ENCODE measurements at places on chromosomes 3 and 15. TPM values are rescaled to one million over a fixed set of nuclear protein-coding genes. Genes with fewer than 3 reads are reported as not detected.

LDHAL6B gene
- not detected for total RNA-seq

MUC20 gene
- total RNA-seq, result 6.0 TPM

GRM2 gene
- total RNA-seq, result 6.9 TPM

ABI3BP gene
- not detected for total RNA-seq

TRH gene
- not detected for total RNA-seq

SPINK8 gene
- total RNA-seq, result not detected

CNTN3 gene
- total RNA-seq, result not detected

EDEM1 gene
- total RNA-seq, result 113 TPM

SNURF gene
- total RNA-seq, result 25.0 TPM

MELTF gene
- 2.3 TPM for total RNA-seq

GPR15 gene
- total RNA-seq, result 20.9 TPM

- H3K27me3 ChIP-seq, result no peaks in the 10 kb centered on the region
- no peaks in the 10 kb centered on the region for H3K36me3 ChIP-seq
- no peak overlapping the region for H3K4me3 ChIP-seq
- no peak for DNase-seq
- no peaks in the 10 kb centered on the region for H3K4me1 ChIP-seq
Measured at GRCh38 chr3:170426240-170426797, 7.7 kb downstream of the CLDN11 start.

DNA sequence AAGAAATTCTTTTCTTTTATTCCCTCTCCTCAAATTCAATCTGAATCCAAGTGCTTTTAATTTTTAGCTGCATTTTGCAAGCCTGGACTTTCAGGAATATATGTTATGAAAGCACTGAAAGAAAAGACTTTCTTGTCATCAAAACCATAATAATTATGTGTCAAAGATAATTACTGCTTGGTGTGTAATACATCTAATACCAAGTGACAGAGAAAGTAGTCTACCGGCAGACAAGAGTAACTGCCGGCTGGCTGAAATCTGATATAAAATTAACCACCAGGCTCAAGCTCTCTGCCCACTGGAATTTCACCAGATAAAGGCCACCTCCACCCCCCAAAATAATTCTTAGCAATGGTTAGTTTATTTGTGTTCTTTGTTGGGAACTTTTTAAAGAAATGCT, 220.9 kb upstream of the CDIN1 start:
- H3K36me3 ChIP-seq, result no peaks in the 10 kb centered on the region
- H3K27ac ChIP-seq, result no peak overlapping the region
- no peaks in the 10 kb centered on the region for H3K4me1 ChIP-seq
- H3K27me3 ChIP-seq, result no peaks in the 10 kb centered on the region
- H3K4me3 ChIP-seq, result no peak overlapping the region
- DNase-seq, result no peak

- no peaks in the 10 kb centered on the region for H3K36me3 ChIP-seq
- no peak overlapping the region for H3K4me3 ChIP-seq
- H3K4me1 ChIP-seq, result no peaks in the 10 kb centered on the region
- DNase-seq, result no peak
- peaks cover 25% of the 10 kb centered on the region for H3K27me3 ChIP-seq
Measured at GRCh38 chr15:68371160-68371559, 60.8 kb downstream of the ITGA11 start.

GRCh38 chr3:190532731-190533203, 18.9 kb downstream of the IL1RAP start:
- H3K36me3 ChIP-seq, result no peaks in the 10 kb centered on the region
- no peaks in the 10 kb centered on the region for H3K4me1 ChIP-seq
- DNase-seq, result no peak

- H3K27ac ChIP-seq, result peak overlapping the region; percentile 87
- H3K4me1 ChIP-seq, result peaks cover 18% of the 10 kb centered on the region
- H3K4me3 ChIP-seq, result peak overlapping the region; percentile 97
- H3K27me3 ChIP-seq, result no peaks in the 10 kb centered on the region
Measured at GRCh38 chr3:57557085-57557537, 1.0 kb downstream of the PDE12 start.

- peak; percentile 85 for DNase-seq
- peaks cover 13% of the 10 kb centered on the region for H3K4me1 ChIP-seq
- H3K27me3 ChIP-seq, result no peaks in the 10 kb centered on the region
- peak within 1 kb of the TSS; percentile 94 for H3K4me3 ChIP-seq
- no peaks in the 10 kb centered on the region for H3K36me3 ChIP-seq
Measured at GRCh38 chr15:49046220-49047102, at the start of gene SECISBP2L. Gene SECISBP2L, minus strand, starts transcription at chr15:49046446. Its CDS starts 147 bp downstream, at chr15:49046299.

DNA sequence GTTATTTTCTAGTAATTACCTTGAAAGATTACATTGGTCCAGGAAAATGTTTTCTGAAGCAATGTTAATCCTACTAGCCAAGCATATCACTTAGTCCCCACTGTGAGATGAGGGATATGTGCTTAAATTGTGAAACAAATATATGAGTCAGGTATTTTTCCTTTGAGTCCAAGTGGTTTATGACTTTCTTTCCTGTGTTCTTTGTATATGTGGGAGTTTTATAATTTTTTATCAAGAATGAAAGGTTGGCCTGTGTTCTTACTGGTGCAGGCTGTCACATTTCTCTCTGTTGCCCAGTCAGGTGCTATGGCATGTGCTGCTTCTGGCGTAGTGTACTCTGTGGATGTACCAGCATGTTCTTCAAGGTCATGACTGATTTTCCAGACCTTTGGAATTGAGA, 147.4 kb downstream of the CMSS1 start:
- no peaks in the 10 kb centered on the region for H3K36me3 ChIP-seq
- DNase-seq, result no peak
- H3K27me3 ChIP-seq, result no peaks in the 10 kb centered on the region
- no peaks in the 10 kb centered on the region for H3K4me1 ChIP-seq
- no peak overlapping the region for H3K4me3 ChIP-seq
- no peak overlapping the region for H3K27ac ChIP-seq

- H3K4me3 ChIP-seq, result no peak overlapping the region
- no peak overlapping the region for H3K27ac ChIP-seq
- H3K4me1 ChIP-seq, result no peaks in the 10 kb centered on the region
- no peaks in the 10 kb centered on the region for H3K27me3 ChIP-seq
- DNase-seq, result no peak
- H3K36me3 ChIP-seq, result peaks cover 39% of the 10 kb centered on the region
Measured at GRCh38 chr15:50925281-50925680, 16.8 kb downstream of the AP4E1 start.

DNA sequence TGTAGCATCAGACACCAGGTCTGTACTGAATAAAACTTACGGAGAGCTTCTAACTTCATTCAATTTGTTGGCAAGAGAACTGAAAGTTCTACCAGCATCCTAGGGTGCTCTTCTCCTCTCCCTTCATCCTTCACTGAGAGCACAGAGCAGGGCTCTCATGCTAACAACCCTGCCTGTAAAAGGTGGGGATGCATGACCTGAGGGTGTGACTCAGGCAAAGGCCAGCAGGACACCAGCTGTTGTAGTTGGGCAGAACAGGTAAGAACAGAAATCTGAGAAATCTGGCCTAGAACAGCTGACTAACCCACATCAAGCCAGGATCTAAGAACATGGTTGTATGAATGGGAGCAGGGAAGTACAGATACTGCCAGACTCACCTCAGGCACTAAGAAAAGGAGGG, 64.2 kb downstream of the MYLK start:
- H3K27me3 ChIP-seq, result peaks cover 11% of the 10 kb centered on the region
- no peak overlapping the region for H3K27ac ChIP-seq
- H3K36me3 ChIP-seq, result no peaks in the 10 kb centered on the region
- no peak for DNase-seq

- H3K27ac ChIP-seq, result no peak overlapping the region
- no peaks in the 10 kb centered on the region for H3K36me3 ChIP-seq
- H3K4me3 ChIP-seq, result no peak overlapping the region
Measured at GRCh38 chr3:40701016-40701588, 176.3 kb downstream of the ZNF621 start.

- H3K27me3 ChIP-seq, result no peaks in the 10 kb centered on the region
- H3K36me3 ChIP-seq, result no peaks in the 10 kb centered on the region
- H3K4me3 ChIP-seq, result no peak overlapping the region
- H3K4me1 ChIP-seq, result no peaks in the 10 kb centered on the region
- no peak for DNase-seq
Measured at GRCh38 chr3:8282541-8283165, 219.0 kb upstream of the LMCD1 start.

GRCh38 chr3:7977245-7978086, 524.2 kb upstream of the LMCD1 start:
- no peak for DNase-seq
- H3K36me3 ChIP-seq, result no peaks in the 10 kb centered on the region
- no peaks in the 10 kb centered on the region for H3K4me1 ChIP-seq
- H3K4me3 ChIP-seq, result no peak overlapping the region
- no peak overlapping the region for H3K27ac ChIP-seq

DNA sequence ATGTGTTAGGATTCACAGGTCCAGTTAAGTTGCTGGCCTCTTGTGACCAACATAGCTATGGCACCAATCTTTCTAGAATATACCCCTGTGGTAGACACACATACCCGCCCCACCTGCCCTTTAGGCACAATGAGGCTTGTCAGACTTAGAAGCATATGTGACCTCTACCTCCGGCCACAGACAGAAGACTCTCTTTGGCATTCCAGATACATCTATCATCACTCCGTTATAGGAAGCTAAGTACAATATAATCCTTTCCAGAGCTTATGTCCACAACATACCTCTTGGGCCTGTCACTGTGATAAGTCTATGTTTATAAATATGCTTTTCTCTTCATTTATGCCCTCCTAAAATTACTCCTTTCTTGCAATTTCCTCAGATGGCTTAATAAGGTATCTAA, 39.8 kb downstream of the CD47 start:
- no peak overlapping the region for H3K4me3 ChIP-seq
- DNase-seq, result no peak
- peaks cover 3% of the 10 kb centered on the region for H3K36me3 ChIP-seq
- peaks cover 7% of the 10 kb centered on the region for H3K4me1 ChIP-seq
- no peaks in the 10 kb centered on the region for H3K27me3 ChIP-seq

GRCh38 chr3:107969525-107969924, 121.3 kb downstream of the CD47 start:
- no peak overlapping the region for H3K4me3 ChIP-seq
- H3K4me1 ChIP-seq, result no peaks in the 10 kb centered on the region
- no peak overlapping the region for H3K27ac ChIP-seq

- H3K4me1 ChIP-seq, result no peaks in the 10 kb centered on the region
- H3K27ac ChIP-seq, result no peak overlapping the region
- H3K36me3 ChIP-seq, result peaks cover 3% of the 10 kb centered on the region
- no peak overlapping the region for H3K4me3 ChIP-seq
- DNase-seq, result no peak
- no peaks in the 10 kb centered on the region for H3K27me3 ChIP-seq
Measured at GRCh38 chr3:119659606-119660291, 640 bp downstream of the POPDC2 start.

DNA sequence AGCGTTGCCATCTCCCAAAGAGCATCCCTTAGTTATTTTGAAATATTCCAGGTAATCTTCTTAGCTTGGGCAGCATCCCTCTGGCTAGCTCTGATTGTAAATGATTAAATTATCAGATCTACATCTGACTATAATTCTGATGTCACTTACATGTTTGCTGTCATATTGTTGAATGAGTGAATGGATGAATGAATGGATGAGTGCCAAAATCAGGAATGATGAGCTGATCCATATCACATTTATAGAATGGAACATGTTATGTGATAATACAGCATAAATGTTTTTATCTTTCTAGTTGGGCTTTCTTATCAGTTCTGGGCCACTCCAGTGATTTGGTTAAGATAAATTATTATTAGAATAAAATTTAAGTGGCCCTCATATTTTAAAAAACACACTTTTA, 14.0 kb downstream of the FAN1 start:
- H3K36me3 ChIP-seq, result peaks cover 30% of the 10 kb centered on the region
- no peak overlapping the region for H3K27ac ChIP-seq
- no peak for DNase-seq
- no peaks in the 10 kb centered on the region for H3K4me1 ChIP-seq

GRCh38 chr3:187913617-187914033, 168.4 kb upstream of the BCL6 start:
- H3K36me3 ChIP-seq, result no peaks in the 10 kb centered on the region
- peaks cover 14% of the 10 kb centered on the region for H3K4me1 ChIP-seq
- H3K27me3 ChIP-seq, result no peaks in the 10 kb centered on the region
- no peak overlapping the region for H3K4me3 ChIP-seq

GRCh38 chr15:84992157-84992944, 10.7 kb downstream of the PDE8A start:
- no peaks in the 10 kb centered on the region for H3K27me3 ChIP-seq
- no peak overlapping the region for H3K4me3 ChIP-seq

- H3K4me3 ChIP-seq, result no peak overlapping the region
- no peak for DNase-seq
- H3K27ac ChIP-seq, result no peak overlapping the region
- H3K4me1 ChIP-seq, result no peaks in the 10 kb centered on the region
- no peaks in the 10 kb centered on the region for H3K27me3 ChIP-seq
Measured at GRCh38 chr3:122770521-122771202, 23.0 kb downstream of the HSPBAP1 start.
